ENCODE measurements at places on chromosomes 11 and 22.
A peak's percentile ranks its signal among the peaks of the same experiment; 100 is the strongest.

DNA sequence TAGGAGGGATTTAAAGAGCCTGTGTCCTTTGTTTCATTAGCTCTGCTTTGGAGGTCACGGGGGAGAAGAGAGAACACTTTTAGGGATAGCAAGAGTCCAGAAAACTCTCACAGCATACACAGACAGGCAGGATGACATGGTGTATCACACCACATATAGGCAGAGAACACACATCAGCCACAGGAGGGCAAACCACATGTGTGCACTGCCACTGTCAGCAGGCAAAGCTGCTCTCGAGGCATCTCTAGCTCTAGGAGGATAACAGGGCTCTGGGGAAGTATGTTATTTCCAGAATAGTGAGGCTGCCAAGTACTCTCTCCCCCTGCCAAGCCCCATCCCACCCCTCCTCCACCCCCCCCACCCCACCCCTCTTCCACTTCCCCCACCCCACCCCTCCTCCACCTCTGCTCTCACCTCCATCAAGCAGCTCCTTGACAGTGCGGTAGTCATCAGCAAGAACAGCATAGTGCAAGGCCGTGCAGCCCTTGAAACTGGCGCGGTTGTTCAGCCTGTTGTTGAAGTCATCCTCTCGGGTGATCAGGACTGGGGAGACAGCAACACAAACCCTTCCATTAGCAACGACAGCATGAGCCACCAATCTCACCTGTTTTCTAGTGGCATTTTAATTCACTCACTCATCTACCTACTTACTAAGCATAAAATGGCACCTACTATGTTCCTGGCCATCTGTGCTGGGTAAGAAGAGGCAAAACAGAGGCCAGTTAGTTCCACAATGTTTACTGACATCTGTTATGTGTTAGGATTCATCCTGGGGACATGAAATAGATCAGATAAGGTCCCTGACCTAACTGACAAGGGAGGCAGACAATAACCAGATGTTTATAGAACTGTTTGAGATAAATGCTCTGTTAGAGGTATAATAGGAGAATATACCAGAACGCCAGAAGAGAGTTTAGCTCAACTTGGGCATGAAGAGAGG lies 75.6 kb downstream of the CLPB start:
- DNase-seq, result no peak

GRCh38 chr11:116976941-116977570 lies 121.2 kb downstream of the SIK3 start:
- no peak for DNase-seq

DNA sequence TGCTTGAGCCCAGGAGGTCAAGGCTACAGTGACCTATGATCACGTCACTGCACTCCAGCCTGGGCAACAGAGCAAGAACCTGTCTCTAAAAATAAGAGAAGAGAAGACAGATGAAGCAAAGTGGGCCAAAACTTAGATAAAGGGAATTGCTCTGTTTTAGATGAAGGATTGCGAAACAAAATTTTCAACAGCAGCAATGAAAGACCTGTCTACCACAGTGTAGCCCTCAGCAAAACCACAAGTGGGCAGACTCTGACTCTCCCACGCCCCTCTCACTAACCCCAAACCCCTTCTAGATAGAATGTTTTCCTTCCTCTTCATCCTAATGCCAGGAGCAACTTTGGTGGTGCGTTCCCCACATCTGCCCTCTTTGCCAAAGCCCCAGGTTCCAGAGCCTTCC lies 105.6 kb upstream of the ALDH3B2 start:
- no peak for DNase-seq

DNA sequence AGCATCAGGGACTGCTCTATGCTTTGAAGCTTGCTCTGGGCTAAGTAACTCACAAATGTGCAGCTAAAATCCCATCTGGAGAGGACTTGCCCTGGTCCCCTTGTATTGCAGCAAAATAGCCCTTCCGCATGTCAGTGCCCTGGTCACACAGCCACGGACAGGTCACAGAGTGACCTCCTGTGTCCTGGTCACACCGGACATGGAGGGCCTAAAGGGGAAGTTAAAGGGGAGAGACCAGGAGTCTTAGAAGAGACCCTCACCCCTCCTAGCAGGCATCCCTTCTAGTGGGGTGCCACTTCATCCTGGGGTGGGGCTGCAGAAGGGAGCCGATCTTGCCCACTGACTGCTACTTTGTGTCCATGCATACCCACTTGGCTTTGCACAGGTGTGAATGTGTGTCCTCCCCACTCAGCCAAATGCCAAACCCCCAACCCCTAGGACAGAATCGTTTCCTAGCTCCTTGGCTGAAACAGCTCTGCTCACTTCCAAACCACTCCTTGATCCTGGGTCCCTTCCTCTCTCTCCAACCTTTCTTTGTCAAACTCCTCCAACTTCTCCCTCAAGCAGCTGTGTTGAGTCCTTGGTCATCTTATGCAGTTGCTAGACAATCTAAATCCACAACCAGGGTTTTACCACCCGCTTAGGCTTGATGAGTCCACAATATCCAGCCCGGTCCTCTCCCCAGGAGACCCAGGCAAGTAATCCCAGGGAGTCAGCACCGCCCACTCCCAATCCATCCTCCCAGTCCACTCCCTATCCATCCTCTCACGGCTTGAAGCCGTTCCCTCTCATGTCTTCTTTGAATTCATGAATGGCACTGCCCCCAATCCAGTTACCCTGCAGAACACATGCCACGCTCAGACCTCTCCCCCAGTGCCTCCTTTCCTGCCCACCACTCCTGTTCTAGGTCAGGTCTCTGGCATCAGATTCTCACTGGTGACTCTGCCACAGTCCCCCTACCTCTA lies 3.3 kb upstream of the FXYD6 start:
- no peak for DNase-seq

GRCh38 chr11:61814247-61814957 lies 2.4 kb downstream of the FADS1 start:
- no peak for DNase-seq

DNA sequence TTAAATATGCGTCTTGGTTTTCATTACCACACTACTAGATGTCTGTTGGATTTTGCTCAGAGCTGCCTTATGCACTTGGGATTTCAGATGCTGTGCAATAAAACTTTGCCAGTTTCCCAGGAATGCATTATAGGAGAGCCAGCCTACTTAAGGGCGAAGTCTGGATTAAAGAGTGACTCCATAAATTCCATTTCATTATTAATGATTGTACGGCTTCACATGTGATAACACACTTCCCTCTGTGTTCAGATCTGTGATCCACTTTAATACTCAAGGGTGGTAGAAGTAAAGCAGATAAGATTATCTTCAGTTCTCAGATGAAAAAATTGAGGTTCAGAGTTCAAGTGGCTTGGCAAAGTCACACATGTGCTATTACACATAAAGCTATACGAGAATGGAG lies 110.2 kb downstream of the C11orf91 start:
- no peak for DNase-seq

DNA sequence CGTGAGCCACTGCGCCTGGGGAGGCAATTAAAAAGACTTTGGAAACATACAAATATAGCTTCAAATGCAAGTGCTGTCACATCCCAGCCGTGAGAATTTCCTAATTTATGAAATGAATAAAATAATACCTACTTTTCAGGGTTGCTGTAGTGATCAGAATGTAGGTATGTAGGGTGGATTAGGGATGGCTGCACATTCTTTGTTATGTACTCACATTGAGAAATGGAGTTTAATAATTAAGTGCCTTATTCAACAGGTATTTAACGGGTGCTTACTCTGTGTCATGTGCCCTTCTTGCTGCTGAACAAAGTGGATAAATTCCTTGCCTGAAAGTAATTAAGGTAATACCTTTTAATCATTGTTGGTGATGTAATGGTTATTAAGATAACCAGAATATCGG lies 37.0 kb downstream of the MMP7 start:
- no peak for DNase-seq

DNA sequence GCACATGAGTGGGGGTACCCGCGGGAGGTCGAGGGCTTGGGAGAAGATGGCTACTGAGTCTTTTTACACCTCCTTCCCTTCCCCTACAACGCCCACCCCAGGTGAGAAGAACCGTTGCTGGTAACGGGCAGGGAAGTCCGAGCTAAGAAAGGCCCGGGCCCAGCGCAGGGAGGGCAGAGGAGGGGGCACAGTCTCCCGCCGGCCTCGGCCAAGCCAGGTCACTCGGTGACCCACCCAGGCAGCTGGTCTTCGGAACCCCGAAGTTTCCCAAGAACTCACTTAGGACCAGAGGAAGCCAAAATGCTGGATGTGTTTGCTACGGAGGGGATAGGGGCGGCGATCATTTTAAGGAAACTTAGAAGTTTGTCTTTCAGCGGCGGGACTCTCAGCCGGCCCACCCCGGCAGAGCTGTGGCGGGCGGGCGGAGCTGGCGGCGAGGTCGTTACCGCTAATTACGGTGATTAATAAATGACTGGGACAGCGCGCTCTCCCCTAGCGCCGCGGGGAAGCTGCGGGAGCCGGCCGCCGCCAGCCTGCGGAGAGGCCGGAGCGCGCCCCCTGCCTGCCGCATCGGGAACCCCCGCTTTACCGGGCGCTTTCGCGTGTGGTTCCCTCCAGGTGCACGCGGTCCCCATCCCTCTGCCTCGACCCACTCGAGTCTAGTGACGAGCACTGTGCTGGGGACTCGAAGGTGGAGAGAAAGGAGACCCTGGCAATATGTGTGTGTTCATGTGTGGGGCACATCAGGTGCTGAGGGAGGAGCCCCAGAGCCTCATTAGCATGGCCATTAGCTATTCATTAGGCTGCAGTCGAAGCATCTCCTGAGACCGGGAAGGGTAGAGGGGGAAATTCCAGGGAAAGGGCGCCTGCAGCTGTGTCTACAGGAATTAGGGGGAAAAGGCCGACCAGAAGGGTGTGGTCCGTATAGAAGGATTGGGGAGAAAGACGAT lies 945 bp downstream of the ROBO3 start:
- peak; percentile 43 for DNase-seq

GRCh38 chr11:127818625-127819024 lies 768.7 kb downstream of the ETS1 start:
- DNase-seq, result no peak

DNA sequence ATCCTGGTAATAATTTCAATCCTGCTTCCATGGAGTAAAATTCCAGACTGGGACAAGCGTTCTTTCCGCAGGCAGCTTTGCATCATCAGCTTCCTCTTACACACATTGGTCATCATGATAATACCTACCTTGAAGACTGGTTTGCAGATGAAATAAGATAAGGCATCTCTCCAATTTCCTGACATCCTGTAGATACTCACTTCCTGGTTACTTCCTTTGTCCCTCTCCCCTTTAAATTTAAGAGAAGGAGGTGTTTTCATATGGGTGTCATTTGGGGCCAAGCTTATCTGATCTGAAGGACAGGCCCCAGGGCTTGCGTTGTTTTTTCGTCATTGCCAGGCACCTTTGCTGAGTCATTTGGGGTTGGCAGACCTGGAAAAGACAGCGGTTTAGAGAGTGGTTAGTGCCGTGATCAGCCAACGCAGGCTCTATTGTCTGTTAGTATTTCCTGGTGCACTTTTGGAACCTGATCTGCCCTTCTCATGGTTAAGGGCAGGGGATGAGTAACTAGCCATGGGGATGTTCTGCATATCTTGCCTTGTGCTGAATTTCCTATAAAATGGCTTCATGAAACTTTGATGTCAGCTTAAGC lies 24.1 kb downstream of the GRAMD1B start:
- DNase-seq, result peak; percentile 61

- peak; percentile 73 for DNase-seq
Measured at GRCh38 chr11:14643697-14644225, at the start of gene PDE3B. TSS of gene PDE3B (plus strand) at chr11:14643804. CDS start at chr11:14644076, 272 bp downstream.

DNA sequence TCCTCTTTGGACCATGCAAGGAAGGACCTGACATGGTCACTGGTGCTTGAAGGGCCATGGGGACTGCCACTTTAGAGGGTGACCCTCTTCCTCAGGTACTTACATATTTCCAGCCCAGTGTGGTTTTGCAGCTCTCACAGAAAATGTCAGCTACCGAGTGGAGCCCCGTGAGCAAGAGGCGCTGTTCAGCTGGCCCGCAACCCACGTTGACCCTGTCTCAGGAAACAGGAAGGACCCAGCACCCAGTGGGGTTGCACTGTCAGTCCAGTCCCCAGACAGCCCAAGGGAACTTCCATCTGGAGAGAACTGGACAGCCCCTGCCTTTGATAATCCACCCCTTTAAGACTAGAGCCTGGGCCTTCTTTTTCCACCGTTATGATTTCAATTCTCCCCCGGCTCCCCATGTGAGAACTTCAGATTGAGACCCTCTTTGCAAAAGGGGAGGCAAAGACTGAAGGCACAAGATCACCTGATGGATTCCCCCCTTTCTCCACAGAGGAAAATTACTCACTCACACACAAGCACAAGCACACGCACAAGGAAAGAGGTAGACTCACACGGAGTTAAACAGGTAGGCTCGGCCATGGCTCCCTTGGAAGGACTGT lies 3.4 kb downstream of the YPEL4 start:
- no peak for DNase-seq

- DNase-seq, result no peak
Measured at GRCh38 chr11:82557274-82557673, 176.4 kb downstream of the FAM181B start.

DNA sequence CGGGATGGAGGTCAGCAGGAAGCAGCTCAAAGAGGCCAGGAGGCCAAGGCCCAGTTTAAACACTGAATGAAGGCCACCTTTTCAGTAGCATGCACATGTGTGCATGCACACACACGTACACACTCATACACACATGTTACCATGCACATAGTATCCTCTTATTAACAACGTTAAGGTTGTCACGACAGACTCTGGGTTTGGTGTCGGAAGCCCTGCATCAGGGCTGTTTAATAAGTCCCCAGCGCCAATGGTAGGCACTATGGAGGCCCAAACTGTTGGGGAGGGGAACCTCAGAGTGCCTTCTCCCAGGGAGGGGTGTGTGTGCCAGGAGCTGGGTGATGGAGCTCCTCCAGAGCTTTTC lies 39.5 kb upstream of the ADA2 start:
- no peak for DNase-seq

DNA sequence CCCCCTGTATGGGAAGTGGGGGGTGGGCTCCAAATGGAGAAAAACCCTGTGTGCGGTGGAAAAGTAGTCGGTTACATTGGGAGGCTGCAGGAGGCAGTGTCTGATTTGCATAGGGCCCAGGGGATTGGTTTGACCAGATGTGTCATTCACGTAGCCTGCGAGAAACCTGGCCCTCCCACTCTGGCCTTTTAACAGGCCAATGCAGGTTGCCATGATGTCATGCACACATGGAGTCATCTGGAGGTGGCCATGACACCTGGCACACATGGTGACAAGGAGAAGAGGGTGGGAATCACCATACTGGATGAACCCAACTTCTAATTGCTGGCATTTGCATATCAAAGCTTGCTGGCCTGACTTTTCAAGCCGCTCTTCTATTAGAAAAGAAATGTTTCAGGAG lies 50.6 kb downstream of the FAM181B start:
- no peak for DNase-seq
